ENCODE measurements at places on chromosomes 5 and 9.

- no peak for DNase-seq
Observed at GRCh38 chr9:114090798-114091197, 8.3 kb downstream of the KIF12 start.

- DNase-seq: no peak
Observed at GRCh38 chr5:112142769-112143270, 276.3 kb downstream of the EPB41L4A start.

DNA sequence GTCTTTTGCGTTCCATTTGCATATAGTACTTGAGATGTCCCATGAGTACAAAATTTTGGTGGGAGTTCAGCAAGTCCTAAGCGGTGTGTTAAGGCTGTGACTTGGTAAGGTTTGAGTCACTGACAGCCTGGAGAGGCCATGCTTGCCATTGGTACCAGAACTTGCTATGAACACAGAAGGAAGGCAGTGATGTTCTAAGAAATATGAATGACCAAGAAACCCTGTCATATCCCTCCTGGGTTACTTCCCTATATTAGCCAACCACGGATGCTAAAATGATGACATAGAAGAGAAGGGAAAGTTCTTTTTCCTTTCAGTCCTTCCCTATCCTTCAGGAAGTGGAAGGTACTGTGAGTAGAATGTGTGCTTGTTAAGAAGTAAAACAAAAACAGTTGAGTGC is 136.7 kb downstream of the GCNT1 start:
- DNase-seq: no peak

DNA sequence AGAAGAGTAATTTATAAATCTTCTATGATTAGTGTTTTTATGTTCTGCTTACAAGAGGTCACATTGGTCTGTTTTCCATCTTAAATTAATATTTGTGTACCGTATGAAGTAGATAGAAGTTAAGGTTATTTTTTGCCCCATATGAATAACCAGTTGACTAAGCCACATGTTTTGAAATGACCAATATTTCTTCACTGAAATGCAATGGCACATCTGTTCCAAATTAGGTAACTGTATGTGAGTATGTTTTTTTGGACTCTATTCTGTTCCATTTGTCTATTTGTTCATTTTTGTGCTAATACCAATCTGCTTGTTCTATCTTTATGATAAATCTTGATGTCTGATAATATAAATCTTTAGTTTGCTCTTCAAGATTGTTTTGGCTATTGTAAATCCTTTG is 17.7 kb downstream of the JAK2 start:
- no peak for DNase-seq

- no peak for DNase-seq
Observed at GRCh38 chr9:14529054-14529453, 164.2 kb downstream of the ZDHHC21 start.

Measured in right hindlimb (tissue), 1 donor.